Inflammatory macrophage (primary cell): ENCODE measurements at places on chromosomes 2 and 18.

DNA sequence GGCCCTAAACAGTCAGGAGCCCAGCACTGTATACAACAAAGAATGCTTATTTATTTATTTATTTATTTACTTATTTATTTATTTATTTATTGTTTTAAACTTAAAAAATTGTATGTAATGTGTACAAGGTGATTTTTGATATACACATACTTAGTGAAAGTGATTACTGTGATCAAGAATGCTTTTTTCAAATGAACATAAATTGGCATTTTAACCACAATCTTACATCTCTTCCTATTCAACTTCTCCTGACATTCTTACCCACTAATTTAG lies 776.6 kb downstream of the TSN start:
- DNase-seq, result no peak

DNA sequence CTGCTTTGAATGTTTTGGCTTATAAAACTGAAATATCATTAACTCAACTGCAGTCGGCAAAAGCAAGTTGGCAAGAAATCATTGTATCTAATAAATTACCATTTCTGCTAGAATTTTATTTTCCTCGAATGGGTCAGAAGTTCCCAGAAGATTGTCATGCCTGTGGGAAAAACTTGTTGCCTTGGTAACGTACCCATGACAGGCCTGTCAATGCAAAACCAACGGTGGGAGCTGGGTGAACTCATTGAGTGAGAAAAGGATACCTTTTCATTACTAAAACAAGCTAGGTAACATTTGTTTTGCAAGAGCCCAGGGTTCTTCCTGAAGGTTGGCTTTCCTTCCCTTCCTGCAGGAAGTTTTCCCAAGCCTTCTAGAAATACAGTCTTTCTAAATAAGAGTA lies 9.5 kb downstream of the PLB1 start:
- DNase-seq, result no peak

DNA sequence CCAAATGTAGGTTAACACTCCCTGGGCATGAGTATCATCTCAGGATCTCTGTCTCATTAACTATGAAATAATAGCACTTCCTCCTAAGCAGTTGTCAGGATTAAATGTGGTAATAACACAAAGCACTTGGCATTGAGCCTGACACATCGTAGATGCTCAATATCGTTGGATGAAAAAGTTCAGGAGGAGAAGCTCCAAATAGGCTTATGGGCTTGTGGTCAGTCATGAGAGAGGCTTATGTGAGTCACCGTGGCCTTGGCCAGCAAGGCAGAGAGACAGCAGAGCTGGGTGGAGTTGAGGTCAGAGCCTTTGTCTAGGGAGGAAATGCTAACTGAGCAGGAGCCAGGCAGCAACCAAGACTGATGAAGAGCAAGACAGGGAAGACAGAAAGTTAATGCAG lies 68.3 kb upstream of the PPM1B start:
- peak; percentile 99 for DNase-seq

DNA sequence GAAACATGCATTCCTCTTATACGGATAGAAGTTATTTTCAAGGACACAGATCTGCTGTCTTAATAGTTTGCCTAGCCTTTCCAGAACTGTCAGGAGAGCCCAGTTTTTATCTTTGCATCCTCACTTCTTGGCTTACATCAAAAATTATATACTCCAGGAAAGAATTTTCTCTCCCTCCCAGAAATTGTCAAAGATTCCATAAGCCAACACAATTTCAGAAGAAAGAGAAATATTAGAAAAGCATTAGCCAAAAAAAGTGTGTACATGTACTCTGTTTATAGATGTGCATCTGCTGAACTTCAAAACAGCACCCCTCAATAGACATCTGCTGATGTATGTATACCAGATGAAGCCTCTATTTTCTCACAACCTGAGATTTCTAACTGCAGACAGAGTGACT lies 210.4 kb downstream of the METTL4 start:
- DNase-seq, result no peak

DNA sequence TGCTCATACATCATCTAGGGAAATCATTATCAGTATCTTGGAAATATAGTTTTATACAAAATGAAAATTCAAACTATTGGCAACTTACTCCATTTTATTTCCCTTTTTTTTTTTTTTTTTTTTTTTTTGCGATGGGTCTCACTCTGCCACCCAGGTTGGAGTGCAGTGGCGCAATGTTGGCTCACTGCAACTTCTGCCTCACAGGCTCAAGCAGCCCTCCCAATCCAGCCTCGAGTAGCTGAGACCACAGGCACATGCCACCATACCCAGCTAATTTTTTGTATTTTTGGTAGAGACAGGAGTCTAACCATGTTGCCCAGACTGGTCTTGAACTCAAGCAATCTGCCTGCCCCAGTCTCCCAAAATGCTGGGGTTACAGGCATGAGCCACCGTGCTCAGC lies 29.0 kb downstream of the OLA1 start:
- DNase-seq, result no peak

DNA sequence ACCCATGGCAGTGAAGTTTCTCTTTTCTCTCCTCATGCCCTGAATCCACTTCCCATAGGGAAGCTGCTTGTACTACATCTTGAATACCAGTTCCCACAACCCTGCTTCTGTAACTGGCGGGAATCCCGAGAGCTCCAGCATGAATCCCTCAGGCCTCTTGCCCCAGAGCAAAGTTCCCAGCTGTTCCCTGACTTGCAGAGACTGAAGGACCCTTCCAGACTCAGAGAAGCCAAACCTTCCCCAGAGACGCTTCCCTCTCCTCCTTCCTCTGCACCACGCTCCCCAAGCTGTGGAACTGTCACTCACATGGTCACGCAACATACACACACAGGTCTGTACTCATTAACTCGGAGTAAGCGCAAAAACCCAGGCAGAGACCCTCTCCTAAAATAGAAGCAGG lies 26.4 kb downstream of the TRAPPC12 start:
- no peak for DNase-seq

GRCh38 chr2:205561441-205561840 lies 120.9 kb upstream of the NRP2 start:
- DNase-seq, result peak; percentile 37

- no peak for DNase-seq
These were observed 154.4 kb downstream of the NCKAP5 start for GRCh38 chr2:133413863-133414262.

DNA sequence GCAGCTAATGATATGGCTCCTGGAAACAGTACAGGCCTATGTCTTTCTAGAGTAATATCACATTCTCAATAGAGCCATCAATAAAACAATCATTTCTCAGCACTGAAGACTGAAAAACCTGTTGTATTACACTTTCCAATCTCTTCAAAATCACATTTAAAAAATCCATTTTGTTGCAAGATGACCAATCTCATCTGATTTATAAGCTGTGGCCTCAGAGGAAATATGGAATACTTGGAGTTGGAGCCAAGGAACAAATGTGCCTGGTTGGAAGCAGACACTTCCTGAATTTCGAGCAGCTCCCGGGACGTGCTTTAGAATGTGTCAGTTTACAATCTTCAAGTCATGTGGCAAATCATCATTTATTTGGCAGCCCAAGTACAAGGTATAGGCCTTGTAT lies 114.5 kb downstream of the ADCYAP1 start:
- no peak for DNase-seq
